ENCODE measurements at places on chromosomes 2 and 18.
A peak's percentile ranks its signal among the peaks of the same experiment; 100 is the strongest.

- no peaks in the 10 kb centered on the region for H3K4me1 ChIP-seq
- no peak for DNase-seq
- no peak overlapping the region for H3K4me3 ChIP-seq
- no peak overlapping the region for H3K27ac ChIP-seq
- H3K27me3 ChIP-seq = no peaks in the 10 kb centered on the region
These were observed 64.9 kb downstream of the CDH2 start for GRCh38 chr18:28112056-28112470.

DNA sequence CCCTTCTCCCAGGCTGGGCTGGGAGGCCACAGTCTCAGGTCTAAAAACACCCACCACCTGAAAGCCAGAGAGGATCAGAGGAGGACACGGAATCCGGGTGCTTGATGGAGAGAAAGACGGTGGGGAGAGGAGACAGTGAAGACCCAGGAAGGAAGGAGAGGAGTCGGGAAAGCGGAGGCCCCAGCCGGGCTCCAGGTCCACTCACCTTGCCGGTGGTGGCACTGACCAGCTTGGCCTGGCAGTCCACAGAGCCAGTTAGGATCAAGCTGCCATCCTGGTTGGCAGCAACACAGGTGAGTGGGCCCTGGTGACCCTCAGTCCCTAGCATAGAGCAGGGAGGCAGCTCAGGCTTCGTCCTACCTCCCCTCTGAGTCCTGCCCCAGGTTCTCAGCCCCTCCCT, 4.3 kb downstream of the AAMP start:
- no peak overlapping the region for H3K27ac ChIP-seq
- H3K27me3 ChIP-seq = no peaks in the 10 kb centered on the region
- H3K4me3 ChIP-seq = no peak overlapping the region
- H3K4me1 ChIP-seq = peaks cover 19% of the 10 kb centered on the region

DNA sequence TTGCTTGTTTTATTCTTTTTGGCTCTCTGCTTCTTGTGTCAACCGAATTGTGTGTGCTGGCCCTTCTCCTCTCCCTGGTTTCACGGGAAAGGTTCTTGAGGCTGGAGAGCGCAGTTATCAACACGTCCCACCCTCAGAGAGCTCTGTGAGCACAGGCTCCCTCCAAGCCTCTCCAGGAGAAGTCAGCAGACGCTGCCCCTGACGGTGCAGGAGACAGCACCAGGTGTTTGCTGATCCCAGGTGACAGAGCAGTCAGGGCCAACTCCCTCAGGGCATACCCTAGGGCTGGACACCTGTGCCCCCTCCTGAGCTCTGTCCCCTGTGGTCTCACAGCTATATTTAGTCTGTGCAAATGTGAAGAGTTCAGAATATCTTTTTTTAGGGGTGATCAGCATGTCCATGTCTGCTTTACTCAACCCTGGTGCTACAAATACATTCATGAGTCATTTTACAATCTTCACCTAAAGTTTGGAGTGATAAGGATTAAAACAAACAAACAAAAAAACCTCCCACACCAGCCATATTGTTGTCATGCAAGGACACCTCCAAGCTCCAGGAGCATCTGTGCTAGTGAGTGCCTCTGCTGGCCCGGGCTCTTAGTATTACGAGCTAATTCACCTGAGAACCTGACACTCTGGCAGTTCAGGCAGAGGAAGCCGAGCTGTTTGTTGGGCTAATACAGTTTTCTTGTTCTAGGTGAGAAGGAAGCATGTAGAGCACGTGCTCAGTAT, 65.9 kb upstream of the TMEM200C start:
- H3K4me1 ChIP-seq = no peaks in the 10 kb centered on the region
- H3K36me3 ChIP-seq = no peaks in the 10 kb centered on the region
- H3K4me3 ChIP-seq = no peak overlapping the region

- H3K36me3 ChIP-seq = no peaks in the 10 kb centered on the region
- H3K27me3 ChIP-seq = no peaks in the 10 kb centered on the region
- DNase-seq = peak; percentile 84
- H3K4me1 ChIP-seq = no peaks in the 10 kb centered on the region
- no peak overlapping the region for H3K27ac ChIP-seq
- peak overlapping the region; percentile 83 for H3K4me3 ChIP-seq
These were observed 99.5 kb upstream of the STK39 start for GRCh38 chr2:168346725-168347477.

DNA sequence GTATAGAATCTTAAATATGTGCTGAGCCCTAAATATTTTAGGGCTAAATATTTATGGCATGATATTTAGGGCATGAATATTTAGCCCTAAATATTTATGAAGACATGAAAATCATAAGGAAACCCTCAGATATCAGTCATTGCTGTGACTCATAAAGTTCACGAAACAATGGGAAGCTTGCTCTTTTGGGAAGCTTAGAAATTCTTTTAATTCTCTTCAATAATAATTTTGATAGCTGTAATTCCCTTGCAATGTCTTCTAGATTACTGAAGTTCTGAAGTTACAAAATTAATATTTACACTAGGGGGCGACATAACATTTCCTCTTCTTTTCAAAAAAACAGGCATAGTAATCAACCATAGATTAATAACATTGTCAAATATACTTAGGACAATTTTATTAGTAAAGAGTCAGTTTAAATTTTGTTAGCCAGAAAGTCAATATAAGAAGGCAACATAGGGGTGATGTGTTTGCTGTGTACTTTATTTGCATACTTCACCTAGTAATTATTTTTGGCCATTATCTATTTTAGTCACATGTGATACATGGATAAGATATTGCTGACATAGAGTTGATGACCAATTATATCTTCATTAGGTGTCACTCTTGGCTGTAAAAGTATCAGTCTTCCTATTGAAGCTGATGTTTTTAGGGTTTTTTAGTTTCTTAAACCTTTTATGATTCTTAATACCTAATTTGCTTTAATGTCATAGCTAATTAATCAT, 13.2 kb downstream of the ZNF804A start:
- no peak overlapping the region for H3K4me3 ChIP-seq
- DNase-seq = no peak
- no peak overlapping the region for H3K27ac ChIP-seq
- H3K36me3 ChIP-seq = no peaks in the 10 kb centered on the region
- no peaks in the 10 kb centered on the region for H3K4me1 ChIP-seq

GRCh38 chr2:146821836-146822316, 1023.0 kb upstream of the ACVR2A start:
- H3K36me3 ChIP-seq = no peaks in the 10 kb centered on the region
- DNase-seq = no peak
- H3K4me3 ChIP-seq = no peak overlapping the region
- H3K4me1 ChIP-seq = no peaks in the 10 kb centered on the region
- H3K27me3 ChIP-seq = no peaks in the 10 kb centered on the region

- no peak overlapping the region for H3K27ac ChIP-seq
- H3K27me3 ChIP-seq = no peaks in the 10 kb centered on the region
- H3K36me3 ChIP-seq = no peaks in the 10 kb centered on the region
- DNase-seq = no peak
- H3K4me3 ChIP-seq = no peak overlapping the region
- no peaks in the 10 kb centered on the region for H3K4me1 ChIP-seq
These were observed 269.8 kb upstream of the HDAC4 start for GRCh38 chr2:239670463-239671120.

DNA sequence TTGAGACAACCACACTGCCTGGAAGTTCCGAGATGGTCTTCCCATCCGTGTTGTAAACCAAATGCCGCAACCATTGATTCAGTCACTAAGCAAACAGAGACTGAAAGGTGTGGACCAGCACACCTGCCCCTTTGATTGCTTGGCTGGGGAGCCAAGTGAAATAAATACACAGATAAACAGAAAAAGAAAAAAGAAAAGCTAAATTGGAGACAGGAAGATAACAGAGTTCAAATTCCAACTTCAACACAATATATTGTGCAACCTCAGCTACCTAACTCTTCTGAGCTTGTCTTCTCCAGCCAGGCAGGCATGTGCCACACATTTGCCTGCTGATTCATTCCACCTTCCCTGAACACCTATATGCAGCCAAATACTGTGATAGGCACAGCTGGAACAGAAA, 110.9 kb downstream of the PID1 start:
- H3K27me3 ChIP-seq = no peaks in the 10 kb centered on the region
- no peak overlapping the region for H3K27ac ChIP-seq
- no peaks in the 10 kb centered on the region for H3K4me1 ChIP-seq
- no peaks in the 10 kb centered on the region for H3K36me3 ChIP-seq

GRCh38 chr18:63440219-63440618, 17.9 kb upstream of the VPS4B start:
- no peak overlapping the region for H3K4me3 ChIP-seq
- no peak overlapping the region for H3K27ac ChIP-seq
- H3K27me3 ChIP-seq = no peaks in the 10 kb centered on the region
- DNase-seq = no peak
- H3K4me1 ChIP-seq = no peaks in the 10 kb centered on the region

DNA sequence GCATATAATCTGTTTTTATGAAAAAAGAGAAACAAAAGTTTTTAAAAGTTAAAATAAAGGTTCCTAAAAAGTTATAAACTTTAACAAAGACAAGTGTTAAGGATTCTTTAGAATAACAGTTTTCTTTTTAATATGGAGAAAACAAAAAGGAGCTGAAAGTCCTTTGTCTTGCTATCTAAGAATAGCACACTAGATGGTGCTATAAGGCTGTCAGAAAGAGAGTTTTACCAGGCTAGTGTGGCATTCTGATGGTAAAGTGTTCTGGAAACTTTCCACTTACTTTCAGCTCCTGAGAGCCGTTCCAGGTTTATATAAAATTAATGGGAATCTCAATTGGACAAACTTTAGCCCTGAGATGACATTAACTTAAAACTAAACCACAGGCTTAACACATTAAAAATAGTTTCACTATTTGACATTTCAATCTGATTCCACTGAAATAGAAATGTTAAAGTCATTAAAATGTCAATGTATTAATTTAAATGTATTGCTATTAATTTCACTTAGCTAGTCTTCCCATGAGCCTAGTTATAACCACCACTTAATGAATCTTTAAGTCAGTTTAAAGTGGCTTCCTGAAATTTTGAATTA, 3.7 kb downstream of the FBXO48 start:
- DNase-seq = no peak
- no peak overlapping the region for H3K27ac ChIP-seq
- H3K4me1 ChIP-seq = peaks cover 5% of the 10 kb centered on the region
- H3K36me3 ChIP-seq = no peaks in the 10 kb centered on the region

GRCh38 chr2:198371921-198372543, 567.6 kb downstream of the PLCL1 start:
- H3K4me3 ChIP-seq = no peak overlapping the region
- no peaks in the 10 kb centered on the region for H3K27me3 ChIP-seq
- no peak for DNase-seq
- H3K4me1 ChIP-seq = no peaks in the 10 kb centered on the region
- H3K36me3 ChIP-seq = no peaks in the 10 kb centered on the region

GRCh38 chr2:46769809-46770208, 145.8 kb downstream of the MCFD2 start:
- H3K27ac ChIP-seq = no peak overlapping the region
- no peak for DNase-seq
- H3K4me3 ChIP-seq = no peak overlapping the region

GRCh38 chr2:61662990-61663389, 124.8 kb upstream of the XPO1 start:
- no peaks in the 10 kb centered on the region for H3K36me3 ChIP-seq
- no peak overlapping the region for H3K4me3 ChIP-seq
- H3K27ac ChIP-seq = no peak overlapping the region
- H3K27me3 ChIP-seq = no peaks in the 10 kb centered on the region

DNA sequence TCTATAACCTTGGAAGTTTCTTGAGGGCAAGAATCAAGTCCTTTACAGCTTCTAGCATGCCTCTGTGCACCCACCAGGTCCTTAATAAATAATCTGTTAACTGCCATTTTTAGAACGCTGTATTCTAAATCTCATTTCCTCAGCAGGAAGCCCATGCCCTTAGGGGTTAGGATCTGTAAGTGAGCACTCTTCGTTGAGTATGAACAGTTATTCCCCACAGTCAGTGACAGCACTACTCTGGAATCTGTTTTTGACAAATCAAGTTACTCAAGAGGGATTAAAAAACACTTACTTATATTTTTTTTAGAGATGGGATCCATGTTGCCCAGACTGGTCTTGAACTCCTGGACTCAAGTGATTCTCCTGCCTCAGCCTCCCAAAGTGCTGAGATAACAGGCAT, 14.6 kb downstream of the PAIP2B start:
- H3K4me3 ChIP-seq = no peak overlapping the region
- H3K27me3 ChIP-seq = no peaks in the 10 kb centered on the region
- no peaks in the 10 kb centered on the region for H3K36me3 ChIP-seq
- no peaks in the 10 kb centered on the region for H3K4me1 ChIP-seq
- DNase-seq = no peak

DNA sequence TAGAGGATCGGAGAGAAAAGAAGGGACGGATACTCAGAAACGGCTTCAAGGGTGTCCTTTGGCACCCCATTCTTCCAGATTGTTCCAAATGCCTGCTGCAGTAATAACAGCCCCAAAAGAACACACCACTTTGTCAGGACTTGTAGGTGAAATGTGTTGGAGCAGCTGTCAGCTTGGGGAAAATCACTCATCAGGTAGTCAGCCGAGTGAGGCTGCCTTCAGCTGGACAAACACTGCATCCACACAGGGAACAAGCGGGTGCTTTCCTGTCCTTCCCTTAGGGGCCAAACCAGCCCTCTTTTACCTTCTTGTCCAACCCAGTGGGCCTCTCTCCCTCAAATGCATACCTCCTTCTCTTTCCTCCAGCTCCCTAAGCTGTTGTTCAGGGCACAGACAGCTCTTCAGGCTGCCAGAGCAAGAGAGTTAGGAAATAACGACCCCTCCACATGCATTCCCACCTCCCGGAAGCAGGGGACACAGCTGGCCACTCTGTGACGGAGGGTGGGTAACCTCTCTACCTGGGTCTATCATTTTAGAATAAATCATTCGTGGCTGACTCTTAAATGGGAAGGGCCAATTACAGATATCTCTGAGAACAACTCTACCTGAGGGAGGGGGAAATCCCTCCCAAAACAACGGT, 48.1 kb downstream of the BCL11A start:
- no peaks in the 10 kb centered on the region for H3K27me3 ChIP-seq
- no peak overlapping the region for H3K27ac ChIP-seq
- H3K4me3 ChIP-seq = no peak overlapping the region
- DNase-seq = no peak
- no peaks in the 10 kb centered on the region for H3K36me3 ChIP-seq

GRCh38 chr2:98570356-98570755, 38.0 kb downstream of the COA5 start:
- peaks cover 20% of the 10 kb centered on the region for H3K36me3 ChIP-seq
- no peak for DNase-seq
- no peaks in the 10 kb centered on the region for H3K27me3 ChIP-seq

GRCh38 chr18:40531051-40531450, 1424.0 kb upstream of the PIK3C3 start:
- no peak for DNase-seq
- H3K4me3 ChIP-seq = no peak overlapping the region
- no peaks in the 10 kb centered on the region for H3K4me1 ChIP-seq
- no peaks in the 10 kb centered on the region for H3K36me3 ChIP-seq

GRCh38 chr2:196640031-196640548, 575 bp downstream of the CCDC150 start:
- no peaks in the 10 kb centered on the region for H3K36me3 ChIP-seq
- DNase-seq = no peak
- peak overlapping the region; percentile 64 for H3K4me3 ChIP-seq
- H3K4me1 ChIP-seq = peaks cover 4% of the 10 kb centered on the region
- no peaks in the 10 kb centered on the region for H3K27me3 ChIP-seq
